ENCODE measurements at places on chromosomes 16 and 17.

GRCh38 chr17:78268951-78269905 lies 37.8 kb downstream of the TMEM235 start:
- no peak for DNase-seq

DNA sequence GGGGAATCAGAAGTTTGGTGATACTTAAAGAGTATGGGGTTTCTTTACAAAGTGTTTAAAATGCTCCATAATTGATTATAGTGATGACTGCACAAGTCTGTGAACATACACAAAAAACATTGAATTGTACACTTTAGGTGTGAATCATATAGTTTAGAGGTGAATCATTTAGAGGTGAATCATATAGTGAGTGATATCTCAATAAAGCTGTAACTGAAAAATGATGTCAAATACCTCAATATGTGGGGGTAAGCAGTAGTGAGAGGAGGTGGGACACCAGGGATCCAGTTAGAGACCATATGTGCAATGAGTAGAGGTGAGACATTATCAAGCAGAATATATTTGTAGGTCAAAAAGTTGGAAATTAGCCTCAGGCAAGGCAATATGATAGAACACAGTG lies 264.5 kb downstream of the PMP22 start:
- DNase-seq: no peak

- no peak for DNase-seq
Measured at GRCh38 chr17:46178550-46179214, 14.5 kb downstream of the KANSL1 start.

- DNase-seq: no peak
Measured at GRCh38 chr17:4796552-4796920, 572 bp downstream of the PSMB6 start.

DNA sequence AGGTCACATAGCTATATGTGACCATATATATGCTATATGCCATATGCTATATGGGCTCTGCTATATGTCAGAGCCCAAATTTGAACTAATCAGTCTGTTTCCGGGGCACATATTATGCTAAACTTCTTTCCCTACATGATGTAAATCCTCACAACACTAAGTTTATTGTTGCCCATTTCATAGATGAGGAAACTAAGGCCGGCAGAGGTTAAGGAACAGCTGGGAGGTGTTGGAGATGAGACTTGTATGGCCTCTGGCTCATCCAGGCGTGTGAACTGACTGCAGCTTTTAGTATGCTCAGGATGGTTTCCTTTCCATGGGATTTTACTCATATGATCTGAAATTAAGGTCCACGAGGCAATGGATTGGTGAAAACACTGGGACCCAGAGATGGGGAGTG lies 17.5 kb upstream of the CNOT1 start:
- DNase-seq: no peak

DNA sequence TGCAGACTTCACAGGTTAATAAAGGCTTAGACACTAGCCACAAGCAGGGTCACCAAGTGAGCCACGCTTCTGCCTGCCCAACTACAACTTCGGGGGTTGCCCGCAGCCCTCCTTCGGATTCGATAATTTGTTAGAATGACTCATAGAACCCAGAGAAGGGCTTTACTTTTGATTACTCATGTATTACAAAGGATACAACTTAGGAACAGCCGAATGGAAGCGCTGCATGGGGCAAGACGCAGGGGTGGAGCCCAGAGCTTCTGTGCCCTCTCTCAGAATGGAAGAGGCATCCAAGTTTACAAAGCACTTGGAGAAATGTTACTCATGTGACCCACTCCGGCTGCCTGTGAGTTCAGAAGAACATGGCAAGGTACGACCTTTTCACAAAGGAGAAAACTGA lies 7.5 kb upstream of the CDH5 start:
- no peak for DNase-seq

- DNase-seq: no peak
Measured at GRCh38 chr16:48818257-48818656, 208.3 kb upstream of the N4BP1 start.

DNA sequence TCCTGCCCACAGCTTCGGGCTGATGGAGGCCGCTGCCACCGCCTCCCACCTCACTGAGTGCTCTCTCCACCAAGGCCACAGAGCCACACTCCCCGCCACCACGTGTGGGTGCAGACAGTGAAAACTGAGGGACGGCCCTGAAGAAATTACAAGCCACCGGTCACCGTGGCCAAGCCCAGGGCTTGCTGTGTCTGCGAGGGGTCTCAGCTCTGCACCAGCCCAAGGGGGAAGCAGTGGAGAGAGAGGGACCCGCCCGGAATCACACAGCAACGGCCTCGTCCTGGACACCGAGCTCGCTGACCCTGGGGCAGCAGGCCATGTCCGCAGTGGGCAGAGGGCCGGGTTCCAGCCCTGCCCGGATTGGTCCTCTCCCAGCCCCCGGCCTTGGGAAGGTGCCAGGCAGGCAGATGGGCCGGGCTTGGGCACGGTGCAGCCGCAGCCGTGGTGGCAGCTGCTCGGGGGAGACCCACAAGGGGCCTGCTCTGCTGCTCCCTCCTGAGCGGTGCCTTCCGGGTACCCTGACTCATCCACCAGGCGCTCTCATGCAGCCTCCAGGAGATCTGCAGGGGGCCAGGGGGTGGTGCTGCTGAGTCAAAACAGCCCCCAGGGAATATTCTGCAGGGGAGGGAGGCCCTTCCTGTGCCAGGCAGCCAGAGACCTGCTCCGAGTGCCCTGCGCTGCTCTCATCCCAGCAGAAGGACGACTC lies 52.0 kb downstream of the CBFA2T3 start:
- DNase-seq: no peak

- no peak for DNase-seq
Measured at GRCh38 chr16:84862804-84863480, 43.2 kb downstream of the CRISPLD2 start.

- DNase-seq: no peak
Measured at GRCh38 chr16:57479205-57479975, 6.9 kb downstream of the DOK4 start.

- DNase-seq: no peak
Measured at GRCh38 chr17:46772475-46773220, 45.8 kb downstream of the WNT3 start.

- DNase-seq: no peak
Measured at GRCh38 chr16:89430436-89431157, 59.8 kb downstream of the ANKRD11 start.

GRCh38 chr17:34699181-34699580 lies 119.8 kb downstream of the TMEM132E start:
- no peak for DNase-seq

GRCh38 chr17:40315206-40315605 lies 6.2 kb downstream of the RARA start:
- DNase-seq: no peak

DNA sequence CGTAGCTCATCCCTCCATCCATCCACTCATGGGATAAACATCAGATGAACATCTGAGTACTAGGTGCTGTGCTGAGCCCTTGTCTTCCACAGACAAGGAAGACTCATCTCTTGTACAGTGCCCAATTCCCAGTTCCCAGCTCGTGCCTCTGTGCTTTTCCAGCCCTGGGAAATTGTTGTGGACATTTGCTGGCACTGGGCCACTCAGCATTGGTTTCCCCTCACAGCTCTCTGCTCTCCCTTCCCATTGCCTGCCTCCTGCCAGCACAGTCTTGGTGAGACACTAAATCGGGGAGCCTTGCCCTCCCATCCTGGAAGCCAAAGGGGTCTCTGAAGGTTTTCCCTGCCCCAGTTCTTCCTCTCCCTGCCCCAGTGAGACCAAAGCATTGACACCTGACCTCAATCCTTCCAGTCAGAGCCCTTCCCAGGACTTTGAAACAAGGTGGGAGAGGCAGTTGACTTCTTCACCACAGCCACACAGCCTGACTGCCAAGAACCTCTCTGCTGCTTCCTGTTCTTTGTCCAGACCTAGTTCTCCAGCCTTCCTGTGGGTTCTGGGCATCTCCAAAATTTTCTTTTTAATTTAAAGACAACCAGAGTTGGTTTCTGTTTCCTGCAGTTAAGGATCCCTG lies 50.2 kb downstream of the WSB1 start:
- no peak for DNase-seq

- DNase-seq: no peak
Measured at GRCh38 chr16:66447491-66447890, 20.4 kb downstream of the BEAN1 start.

DNA sequence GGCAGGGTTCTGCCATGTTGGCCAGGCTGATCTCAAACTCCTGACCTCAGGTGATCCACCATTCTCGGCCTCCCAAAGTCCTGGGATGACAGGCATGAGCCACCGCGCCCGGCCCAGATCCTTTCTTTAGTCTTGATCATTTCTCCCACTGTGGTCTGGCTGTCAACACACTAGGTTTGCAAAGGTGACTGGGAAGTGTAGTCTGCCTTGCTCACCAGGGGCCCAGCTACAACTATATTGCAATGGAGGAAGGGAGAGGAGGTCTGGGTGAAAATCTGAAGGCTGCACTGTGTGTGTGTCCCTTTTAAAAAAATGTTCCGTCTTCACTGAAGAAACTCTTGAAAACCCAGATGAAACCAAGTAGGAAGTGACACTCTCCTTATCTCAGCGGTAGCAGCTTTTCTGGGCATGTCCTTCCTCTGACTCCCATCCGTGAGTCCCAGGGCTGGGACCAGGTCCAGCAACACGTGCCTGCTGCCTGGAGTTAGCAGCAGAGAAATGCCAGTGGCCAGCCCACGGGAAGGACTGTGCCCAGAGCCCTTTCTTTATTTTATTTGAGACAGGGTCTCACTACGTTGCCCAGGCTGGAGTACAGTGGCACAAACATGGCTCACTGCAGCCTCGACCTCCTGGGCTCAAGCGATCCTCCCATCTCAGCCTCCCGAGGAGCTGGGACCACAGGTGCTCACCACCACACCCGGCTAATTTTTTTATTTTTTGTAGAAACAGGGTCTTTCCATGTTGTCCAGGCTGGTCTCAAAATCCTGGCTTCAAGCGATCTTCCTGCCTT lies 17.8 kb upstream of the KIF19 start:
- DNase-seq: no peak

- no peak for DNase-seq
Measured at GRCh38 chr17:28518132-28518531, 12.0 kb downstream of the FOXN1 start.

DNA sequence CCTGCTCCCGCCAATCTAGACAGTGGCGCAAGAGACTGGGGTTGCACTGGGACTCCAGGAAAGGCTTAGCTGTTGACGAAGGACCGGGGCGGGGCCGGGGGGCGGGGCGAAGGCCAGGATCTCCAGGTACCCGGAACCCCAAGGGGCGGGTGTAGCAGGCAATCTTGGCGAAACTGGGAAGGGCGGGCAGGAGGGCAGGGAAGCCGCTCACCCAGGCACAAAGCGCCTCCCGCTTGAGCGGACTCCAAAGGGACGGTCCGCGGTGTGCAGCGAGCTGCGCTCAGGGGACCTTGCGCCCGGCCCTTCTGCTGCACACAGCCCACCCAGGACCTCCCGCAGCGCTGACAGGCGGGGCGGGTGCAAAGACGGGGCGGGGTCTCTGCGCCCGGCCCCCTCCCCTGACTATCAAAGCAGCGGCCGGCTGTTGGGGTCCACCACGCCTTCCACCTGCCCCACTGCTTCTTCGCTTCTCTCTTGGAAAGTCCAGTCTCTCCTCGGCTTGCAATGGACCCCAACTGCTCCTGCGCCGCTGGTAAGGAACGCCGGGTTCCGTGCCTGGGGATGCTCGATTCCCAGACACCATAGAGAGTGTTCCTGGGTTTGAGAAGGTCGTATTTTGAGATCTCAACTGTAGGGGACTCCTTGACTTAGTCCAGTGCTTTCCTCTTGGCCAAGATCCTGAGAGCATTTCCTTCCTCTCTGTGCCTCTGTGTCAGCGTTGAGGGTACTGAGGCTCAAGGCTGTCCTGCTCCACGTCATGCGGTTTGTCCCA lies at the start of gene MT1F:
Gene MT1F, plus strand, starts transcription at position 405 of the 772 bp plus-strand sequence. Its CDS starts 100 bp downstream, at position 505.
- DNase-seq: peak; percentile 9
